ENCODE measurements at places on chromosomes 16 and 17.

GRCh38 chr17:79952901-79953300 is 82.8 kb downstream of the TBC1D16 start:
- no peak for DNase-seq

- DNase-seq: no peak
These were observed at the start of gene ZNF385C for GRCh38 chr17:42097691-42098631. ZNF385C (minus strand) TSS chr17:42098473; CDS start chr17:42063056, 35,417 bp downstream.

DNA sequence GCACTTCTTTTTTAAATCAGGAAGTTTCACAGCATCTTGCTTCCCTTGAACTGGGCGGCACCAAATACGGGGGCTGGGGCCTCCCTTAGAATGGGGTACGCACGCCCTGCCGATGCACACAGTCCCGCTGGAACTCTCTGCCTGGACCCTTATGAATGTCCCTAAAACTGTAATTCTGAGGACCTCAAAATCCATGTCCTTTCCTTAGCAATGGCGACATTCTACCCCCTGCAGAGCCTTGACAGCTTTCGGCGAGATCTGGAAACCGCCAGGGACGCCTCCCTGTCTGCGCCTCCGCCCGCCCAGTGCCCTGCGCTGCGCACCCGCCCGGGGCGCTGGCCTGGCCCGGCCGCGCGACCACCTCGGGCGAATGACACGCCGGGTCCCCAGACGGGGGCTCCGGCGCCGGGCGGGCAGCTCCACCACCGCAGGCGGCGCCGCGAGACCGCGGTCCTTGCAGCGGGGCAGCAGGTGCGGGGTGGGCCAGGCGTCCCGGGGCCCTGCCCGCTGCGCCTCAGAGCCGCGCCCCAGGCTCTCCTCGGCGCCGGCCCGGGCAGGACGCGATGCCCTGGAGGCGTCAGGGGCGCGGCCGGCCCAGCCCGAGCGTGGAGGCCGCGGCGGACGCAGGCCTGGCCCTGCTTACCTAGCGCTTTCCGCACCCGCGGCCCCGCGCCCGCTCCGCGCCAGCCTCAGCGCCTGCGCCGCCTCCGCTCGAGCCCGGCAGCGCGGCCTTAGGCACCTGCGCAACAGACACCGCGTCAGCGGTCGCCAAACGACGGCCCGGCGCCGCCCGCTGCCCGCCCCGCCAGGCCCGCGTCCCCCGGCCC is 548 bp downstream of the HAGH start:
- peak; percentile 61 for DNase-seq

- DNase-seq: no peak
These were observed 25.9 kb upstream of the LYRM9 start for GRCh38 chr17:27919079-27919478.

DNA sequence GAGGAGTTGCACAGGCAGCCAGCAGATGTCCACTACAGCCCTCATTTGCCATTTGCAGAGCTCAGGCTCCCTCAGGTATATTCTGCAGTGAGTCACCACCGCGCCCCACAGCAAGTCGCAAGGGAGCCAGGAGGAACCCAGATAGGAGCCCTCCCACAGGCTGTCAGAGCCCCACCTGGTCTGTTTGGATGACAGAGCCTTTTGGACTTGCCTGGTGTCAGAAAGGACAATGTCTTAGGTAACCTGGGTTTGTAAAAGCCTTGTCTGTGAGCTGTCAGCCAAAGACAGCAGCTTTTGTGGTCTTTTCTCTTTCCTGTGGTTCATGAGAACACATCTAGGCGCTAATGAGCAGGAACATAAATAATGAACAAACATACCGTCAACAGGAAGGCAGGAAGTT is 70.9 kb downstream of the GNAO1 start:
- DNase-seq: no peak

DNA sequence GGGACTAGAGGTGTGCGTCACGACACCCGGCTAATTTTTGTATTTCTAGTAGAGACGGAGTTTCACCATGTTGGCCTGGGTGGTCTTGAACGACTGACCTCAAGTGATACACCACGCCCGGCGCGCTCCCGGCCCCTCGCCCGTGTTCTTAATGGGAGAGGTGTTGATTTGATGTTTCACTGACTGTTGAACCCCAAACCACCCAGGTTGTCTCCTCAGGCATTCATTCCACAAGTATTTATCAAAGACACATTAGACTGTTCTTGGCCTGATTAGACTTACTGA is 1.4 kb downstream of the CENPN start:
- DNase-seq: no peak

GRCh38 chr17:76378548-76379274 is 5.7 kb upstream of the SPHK1 start:
- DNase-seq: no peak

GRCh38 chr16:2848933-2849725 is 8.8 kb downstream of the PRSS22 start:
- DNase-seq: no peak

GRCh38 chr16:81864646-81865382 is 85.7 kb downstream of the PLCG2 start:
- no peak for DNase-seq

Measured in NCI-H1930 (cell line).